ENCODE measurements at places on chromosomes 1 and 21.

DNA sequence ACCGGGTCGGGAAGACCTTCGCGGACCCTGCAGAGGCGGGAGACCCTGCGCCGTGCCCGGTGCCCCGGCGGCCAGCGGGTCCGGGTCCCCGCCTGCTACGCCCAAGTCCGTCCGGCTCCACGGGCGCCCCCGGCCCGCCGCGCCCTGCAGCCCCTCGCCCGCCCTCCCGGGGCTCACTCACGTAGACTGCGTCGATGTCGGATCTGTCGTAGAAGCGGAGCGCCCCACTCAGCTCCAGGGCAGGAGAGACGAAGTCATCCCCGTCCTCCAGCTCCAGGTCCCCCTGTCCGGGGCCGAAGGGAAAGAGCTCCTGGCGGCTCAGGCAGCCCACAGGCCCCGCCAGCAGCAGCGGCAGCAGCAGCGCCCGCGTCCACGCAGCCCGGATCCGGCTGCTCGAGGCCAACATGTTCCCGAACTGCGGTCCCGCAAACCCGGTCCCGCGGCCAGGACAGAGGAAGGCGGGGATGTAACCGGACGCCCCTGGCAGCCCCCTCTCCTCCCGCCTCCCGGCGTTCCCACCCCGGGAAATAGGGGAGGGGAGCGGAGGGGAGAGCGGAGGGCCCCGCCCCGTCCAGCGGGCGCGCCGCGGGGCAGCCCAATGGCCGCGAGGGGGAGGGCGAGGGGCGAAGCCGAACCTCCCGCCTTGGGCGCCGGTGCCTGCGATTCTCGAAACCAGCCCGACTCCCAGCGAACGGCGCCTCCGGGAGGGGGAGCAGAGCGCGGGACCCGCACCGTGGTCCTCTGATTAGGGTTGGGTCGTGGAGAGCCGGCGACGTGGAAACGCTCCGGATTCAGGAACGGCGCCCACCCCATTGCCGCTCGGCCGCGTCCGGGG, at the start of gene NID1:
Gene NID1 (minus strand): TSS at position 417 of the 835 bp plus-strand sequence. CDS start 11 bp downstream, at position 406.
- DNase-seq = peak; percentile 32

DNA sequence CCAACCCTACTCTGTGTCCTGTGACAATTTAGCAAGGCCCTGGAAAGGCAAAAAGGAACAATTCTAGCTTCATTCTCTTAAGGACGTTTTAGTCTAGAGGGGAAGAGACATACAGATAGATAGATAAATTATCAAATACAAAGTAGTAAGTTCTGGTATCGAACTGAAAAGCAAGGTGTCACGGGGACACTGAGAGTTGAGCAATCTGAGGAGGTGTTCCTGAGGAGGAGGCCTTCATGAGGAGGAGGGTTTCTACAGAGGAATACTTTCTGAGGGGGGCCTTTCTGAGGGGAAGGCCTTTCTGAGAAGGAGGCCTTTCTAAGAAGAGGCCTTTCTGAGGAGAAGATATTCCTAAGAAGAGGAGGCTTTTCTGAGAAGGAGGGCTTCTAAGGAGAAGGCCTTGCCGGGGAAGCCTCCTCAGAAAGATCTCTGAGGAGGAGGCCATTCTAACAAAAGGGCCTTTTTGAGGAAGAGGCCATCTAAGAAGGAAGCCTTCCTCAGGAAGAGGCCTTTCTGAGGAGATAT, 155.9 kb upstream of the COA6 start:
- no peak for DNase-seq

DNA sequence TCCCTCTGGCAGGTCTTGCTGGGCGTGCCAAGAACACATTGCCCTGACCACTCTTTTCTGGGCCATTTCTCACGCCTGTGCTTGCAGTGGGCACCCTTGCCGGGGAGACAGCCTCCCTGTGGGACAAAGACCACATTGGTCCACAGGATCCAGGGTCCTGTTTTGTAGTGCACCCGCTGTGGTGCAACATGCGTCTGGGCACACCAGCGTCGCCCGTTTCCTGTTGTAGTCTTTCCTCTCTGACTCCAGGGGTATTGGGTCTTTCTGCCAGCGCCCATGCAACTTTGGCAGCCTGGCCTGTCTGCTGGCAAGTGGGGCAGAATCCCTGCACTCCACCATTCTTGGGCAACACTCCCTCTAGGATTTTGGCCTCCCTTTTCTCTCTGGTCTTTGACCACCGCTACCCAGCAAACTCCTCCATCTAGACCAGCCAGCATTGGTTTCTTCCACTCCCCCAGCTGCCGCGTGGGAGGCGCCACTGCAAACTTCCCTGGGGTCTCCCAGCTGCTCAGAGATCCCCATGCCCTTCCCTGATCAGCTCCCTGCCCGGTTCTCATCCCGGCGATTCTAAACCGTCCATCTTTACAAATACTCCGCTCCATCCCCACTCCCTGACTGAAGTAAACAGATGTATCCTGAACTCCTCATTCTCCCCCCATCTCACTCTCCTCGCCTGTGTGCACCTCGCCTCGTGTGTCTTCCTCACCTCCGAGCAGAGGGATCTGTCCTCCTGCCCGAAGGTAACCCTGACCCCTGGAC, 1.2 kb upstream of the TPRG1L start:
- DNase-seq = no peak

DNA sequence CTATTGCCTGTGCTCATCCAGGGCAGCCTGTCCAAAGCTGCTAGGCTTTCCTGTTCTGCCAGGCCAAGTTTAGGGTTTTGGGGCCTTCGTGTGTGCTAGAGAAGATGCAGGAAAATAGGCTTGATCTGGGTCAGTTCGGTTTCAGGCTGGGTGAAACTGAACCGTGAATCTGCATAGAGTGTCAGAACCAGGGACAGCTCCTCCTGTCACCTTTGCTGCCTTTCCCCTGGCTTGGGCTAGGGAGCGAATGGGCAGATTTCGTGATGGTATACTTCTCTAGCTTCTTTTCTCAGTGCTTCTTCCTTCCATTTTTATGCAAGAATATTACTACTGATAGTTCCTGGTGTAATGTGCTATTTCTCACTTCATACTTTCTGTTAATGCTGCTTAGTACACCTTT, 6.0 kb upstream of the AGO1 start:
- DNase-seq = no peak

GRCh38 chr1:207917080-207917479, 6.2 kb upstream of the CD34 start:
- no peak for DNase-seq

- DNase-seq = no peak
Observed at GRCh38 chr1:200951016-200951415, 56.3 kb downstream of the INAVA start.

GRCh38 chr1:208009706-208010444, 99.0 kb upstream of the CD34 start:
- no peak for DNase-seq

DNA sequence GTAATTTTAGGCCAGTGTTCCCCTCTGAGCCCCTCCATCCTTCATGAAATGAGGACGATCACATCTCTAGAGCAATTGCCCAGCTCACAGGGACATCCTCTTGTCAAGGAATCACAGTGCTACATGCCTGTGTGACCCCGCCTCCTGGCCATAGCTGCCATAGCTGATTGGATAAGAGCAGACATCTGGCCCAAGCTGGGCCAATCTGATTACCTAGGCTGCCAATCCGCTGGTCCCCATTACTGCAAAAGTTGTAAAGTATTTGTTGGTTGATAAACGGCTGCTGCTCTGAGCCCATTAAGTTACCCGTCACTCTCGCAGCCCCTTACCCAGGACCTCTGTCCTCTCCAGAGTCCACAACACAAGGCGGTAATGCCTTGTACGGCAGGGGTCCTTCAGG, 8.3 kb downstream of the NT5C1A start:
- no peak for DNase-seq

DNA sequence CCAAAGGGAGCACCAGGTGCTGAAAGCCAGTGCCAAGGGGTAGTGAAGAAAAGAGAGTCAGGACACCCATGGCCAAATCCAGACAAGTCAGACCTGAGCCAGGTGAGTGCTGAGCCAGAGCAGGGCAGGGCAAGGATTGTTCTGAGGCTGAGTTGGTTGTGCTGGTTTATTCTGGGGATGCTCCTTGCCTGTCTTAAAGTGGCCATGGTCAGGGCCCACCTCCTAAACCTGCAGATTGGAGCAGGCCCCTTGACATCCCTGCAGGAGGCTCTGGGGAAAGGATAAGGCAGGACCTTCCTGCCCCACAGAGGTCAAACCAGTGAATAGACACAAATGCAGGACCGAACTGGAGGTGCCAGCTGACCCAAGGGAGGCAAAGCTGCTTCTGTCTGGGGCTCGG, 138.4 kb downstream of the HIVEP3 start:
- DNase-seq = no peak

DNA sequence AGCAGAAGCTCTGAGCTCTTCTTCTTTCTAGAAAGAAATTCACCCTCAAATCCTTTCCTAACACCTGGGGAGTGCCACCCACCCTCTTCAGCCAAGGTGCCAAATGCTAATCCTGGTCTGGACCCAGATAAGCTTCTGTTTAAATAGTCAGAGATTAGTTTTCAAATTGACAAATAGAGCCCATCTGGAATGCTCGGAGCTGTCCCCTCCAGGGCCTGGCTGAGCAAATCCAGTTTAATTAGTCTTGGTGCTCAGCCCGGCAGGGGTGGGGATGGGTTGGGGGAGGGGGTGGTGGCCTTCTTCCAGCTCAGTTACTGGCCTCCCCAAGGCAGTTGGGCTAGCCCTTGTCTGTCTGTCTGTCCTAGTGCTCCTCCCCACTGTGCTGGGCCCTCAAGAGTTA, 269.5 kb downstream of the GRIK3 start:
- DNase-seq = no peak

DNA sequence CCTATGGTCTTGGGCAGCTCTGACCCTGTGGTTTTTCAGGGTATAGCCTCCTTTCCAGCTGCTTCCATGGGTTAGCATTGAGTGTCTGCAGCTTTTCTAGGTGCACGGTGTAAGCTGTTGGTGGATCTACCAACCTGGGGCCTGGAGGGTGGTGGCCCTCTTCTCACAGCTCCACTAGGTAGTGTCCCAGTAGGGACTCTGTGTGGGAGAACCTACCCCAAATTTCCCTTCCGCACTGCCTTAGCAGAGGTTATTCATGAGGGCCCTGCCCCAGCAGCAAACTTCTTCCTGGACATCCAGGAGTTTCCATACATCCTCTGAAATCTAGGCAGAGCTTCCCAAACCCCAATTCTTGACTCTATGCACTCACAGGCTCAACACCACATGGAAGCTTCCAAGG, 111.0 kb upstream of the C1orf87 start:
- no peak for DNase-seq

GRCh38 chr1:66434096-66434495, 99.9 kb upstream of the SGIP1 start:
- DNase-seq = no peak

DNA sequence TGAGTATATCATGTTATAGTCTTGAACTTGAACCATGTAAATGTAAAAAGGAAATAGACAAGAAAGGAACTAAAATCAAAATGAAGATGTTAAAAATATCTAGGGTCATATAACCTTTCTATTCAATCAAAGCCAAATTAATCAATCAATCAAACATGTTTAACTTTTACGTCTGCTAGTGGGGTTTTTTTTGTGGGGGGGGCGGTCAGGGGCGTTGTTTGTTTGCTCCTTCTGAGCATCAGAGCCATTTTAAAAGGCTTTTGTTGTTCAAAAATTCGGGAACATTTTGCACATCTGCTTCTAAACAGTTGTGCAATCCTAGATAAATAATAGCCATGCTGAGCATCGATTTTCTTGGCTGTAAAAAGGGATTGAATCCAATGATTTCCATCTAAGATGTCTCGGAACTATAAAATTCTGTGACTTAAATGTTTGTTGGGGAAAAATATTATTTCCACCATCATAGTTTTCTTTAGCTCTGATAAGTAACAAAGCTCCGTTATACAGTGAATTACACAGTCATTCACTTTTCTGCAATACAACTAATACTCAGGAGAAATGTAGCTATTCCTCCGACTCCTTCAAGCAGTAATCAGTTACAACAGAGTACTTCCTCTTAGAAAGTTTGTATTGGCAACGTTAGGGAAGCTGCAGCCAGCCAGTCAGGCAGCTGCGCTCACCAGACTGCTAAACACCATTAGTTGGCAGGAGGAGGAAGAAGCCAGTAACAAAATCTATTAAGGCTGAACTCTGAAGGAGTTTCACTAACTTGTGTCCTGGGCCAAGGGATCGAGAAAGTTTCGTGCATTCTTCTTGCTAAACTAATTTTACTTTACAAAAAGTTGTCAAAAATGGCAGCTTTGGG, 2.2 kb downstream of the SPATA6 start:
- no peak for DNase-seq

DNA sequence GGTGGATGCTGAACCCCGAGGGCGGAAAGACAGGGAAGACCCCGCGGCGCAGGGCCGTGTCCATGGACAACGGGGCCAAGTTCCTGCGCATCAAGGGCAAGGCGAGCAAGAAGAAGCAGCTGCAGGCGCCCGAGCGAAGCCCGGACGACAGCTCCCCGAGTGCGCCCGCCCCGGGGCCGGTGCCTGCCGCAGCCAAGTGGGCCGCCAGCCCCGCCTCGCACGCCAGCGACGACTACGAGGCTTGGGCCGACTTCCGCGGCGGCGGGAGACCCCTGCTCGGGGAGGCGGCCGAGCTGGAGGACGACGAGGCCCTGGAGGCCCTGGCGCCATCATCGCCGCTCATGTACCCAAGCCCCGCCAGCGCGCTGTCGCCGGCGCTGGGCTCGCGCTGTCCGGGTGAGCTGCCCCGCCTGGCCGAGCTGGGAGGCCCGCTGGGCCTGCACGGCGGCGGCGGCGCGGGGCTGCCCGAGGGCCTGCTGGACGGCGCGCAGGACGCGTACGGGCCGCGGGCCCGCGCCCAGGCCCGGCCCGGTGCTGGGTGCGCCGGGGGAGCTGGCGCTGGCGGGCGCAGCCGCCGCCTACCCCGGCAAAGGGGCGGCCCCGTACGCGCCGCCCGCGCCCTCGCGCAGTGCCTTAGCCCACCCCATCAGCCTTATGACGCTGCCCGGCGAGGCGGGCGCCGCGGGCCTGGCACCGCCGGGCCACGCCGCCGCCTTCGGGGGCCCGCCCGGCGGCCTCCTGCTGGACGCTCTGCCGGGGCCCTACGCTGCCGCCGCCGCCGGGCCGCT, 20.7 kb downstream of the FOXO6 start:
- DNase-seq = no peak

DNA sequence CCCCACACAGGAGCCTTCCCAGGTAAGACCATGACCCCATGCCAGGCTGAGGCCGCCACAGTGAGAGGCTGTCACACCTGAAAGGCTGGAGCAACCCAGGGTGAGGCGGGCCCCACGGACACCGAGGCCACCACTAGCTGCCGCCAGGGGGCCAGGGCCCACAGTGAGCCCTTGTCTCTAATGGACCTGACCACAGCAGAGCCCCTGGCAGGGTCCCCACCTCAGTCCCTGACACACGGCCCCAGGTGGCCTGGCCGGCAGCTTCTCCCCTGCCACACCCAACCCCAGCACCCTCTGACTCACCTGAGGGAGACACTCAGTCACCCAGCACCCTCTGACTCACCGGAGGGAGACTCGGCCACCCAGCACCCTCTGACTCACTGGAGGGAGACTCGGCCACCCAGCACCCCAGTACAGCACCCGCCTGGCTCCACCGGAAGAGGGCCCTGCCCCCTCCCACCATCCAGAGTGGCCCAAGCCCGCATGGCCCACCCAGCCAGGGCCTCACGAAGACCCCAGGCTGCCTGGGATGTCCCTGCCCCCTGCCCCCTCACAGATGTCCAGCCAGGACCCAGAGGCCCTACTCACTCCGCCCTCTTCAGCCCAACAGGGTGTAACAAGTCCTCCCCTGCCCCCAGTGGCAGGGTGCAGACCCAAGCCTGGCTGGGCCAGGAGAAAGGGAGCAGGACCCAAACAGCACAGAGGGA, 4.4 kb downstream of the DVL1 start:
- no peak for DNase-seq

- peak; percentile 37 for DNase-seq
Observed at GRCh38 chr1:20194757-20195461, 8.6 kb upstream of the PLA2G2C start.

Data from NCI-H345 (cell line).